ENCODE measurements at places on chromosomes 3 and 15.
A peak's percentile ranks its signal among the peaks of the same experiment; 100 is the strongest.

GRCh38 chr3:112084980-112085705 lies 1.0 kb upstream of the C3orf52 start:
- DNase-seq, result no peak

DNA sequence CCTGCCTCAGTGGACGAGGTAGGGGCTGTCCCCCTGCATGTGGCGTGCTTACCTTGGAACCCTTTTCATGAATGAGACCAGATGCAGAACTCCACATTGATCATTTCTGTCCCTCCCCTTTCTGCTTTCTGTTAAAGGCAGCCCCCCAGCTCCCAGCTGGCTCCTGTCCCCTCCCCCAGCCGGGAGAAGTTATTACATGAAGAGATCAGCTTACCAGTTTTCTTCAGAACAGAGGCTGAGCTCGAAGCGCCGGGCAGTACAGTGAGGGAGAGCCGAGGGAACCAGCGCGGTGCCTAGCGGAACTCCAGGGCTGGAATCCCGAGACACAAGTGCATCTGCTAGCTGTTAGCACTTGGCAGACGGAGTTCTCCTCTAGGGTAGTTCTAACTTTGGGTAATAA lies 263.3 kb upstream of the NR2E3 start:
- no peak for DNase-seq

DNA sequence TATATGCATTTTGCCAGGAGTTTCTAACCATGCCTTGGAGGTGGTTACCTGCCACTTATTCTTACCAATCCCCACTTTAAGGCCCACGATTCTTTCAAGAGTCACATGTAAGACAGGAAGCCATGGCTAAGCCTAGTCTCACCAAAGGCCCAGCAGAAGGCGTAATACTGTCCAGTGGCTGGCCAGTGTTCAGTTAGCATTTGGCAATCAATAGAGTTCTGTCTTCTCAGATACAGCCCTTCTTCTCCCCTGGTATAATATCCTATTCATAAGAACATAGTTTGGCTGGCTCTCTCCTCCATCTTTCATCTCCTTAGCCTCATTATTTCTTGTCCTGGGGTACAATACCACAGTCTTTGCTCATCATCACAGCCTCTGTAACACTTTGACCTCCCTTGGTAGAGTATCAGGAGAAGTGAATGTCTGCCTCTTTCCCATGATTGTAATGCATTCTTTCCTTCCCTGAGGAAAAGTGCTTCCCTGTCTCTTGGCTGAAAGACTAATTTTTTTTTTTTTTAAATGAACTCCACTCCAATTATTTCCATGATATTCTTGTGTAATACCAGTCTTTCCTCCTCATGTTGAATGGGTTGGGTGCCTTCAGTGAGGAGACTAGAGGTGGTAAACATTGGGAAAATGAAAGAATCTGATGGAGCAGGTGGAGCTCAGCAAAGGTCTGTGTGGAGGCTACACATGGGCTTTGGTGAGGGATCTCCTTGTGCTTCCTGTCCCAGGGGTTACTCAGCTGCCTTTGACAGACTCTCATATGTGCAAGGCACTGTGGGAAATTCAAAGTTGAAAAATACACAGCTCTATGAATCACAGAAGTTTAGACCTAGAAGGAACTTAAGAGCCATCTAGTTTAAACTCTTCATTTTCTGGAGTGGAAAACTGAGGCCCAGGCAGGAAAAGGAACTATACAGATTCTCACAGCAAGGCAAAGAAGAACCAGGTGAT lies 218.2 kb downstream of the P3H2 start:
- no peak for DNase-seq

DNA sequence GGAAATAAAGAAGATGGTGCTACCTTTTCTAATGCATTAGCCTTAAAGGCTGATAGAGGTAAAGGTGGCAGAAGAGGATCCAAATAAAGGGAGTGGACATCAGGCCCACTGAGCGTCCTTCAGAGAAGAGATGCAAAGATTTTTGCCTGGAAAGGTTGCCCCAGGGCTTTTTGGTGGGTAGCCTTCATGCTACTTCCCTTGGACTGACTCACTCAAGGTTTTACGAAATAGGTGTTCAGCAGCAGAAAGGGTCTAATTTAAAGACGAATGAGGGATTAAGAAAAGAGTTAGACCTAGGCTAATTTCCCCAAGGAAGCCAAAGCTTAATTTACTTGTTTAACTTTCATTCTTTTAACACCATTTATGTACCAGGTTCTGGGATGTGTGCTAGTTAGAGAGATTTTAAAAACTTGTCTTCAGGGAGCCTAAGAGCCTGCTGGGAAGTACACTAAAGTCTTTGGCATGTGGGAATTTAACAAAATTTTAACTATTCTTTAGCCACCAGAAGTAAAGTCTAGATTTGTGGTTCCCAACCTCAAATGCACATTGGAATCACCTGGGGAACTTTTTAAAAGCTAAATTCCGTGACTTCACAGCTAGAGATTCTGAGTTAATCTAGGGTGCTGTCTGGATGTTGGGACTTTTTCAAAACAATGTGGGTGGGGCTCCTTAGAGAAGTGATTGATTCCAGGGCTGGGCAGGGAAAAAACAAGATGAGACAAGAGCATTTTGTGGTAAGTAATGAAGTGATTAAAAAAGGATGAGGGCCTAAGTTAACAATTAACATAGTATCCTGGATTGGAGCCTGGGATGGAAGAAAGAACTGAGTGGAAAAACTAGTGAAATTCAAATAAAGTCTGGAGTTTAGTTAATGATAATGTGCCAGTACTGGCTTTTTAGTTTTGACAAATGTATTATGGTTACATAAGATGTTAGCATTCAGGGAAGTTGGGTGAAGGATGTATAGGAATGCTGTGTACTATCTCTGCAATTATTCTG lies 3.4 kb downstream of the IL20RB start:
- DNase-seq, result no peak

- no peak for DNase-seq
Measured at GRCh38 chr3:184082465-184082864, 14.4 kb upstream of the HTR3E start.

DNA sequence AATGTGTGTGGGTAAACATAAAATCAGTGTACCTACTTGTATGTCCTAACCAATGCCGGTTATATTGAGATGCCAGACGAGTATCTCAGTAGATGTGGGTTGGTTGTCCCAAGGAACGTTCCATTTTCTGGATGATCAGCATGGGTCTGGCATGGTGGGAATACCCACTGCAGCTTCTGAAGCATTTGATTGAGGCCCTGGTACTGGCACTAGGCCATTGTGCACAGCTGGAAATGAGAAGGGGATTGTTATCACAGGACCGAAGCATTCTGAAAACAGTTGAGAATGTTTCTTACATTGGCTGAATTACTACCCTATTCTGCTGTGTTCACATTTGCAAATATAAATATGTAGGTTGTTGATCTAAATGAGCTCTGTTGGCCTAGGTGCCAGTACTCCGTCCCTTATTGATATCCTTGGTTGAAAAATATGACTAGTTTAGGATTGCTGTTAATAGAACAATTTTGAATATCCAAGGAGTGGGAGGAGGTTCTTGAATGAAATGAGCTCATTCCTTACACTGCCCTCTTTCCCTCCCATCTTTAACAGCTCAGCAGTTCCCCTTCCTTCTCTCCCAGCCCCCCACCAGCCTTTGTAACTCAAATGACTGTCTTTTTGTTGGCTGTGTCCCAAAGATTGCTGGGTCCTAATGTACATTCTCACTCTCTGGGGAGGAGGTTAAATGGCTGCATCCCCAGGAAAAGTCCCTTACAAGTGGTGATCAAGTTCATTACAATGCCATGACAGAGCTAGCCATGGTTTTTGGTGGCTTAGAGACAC lies 293.3 kb upstream of the TPM1 start:
- peak; percentile 74 for DNase-seq

DNA sequence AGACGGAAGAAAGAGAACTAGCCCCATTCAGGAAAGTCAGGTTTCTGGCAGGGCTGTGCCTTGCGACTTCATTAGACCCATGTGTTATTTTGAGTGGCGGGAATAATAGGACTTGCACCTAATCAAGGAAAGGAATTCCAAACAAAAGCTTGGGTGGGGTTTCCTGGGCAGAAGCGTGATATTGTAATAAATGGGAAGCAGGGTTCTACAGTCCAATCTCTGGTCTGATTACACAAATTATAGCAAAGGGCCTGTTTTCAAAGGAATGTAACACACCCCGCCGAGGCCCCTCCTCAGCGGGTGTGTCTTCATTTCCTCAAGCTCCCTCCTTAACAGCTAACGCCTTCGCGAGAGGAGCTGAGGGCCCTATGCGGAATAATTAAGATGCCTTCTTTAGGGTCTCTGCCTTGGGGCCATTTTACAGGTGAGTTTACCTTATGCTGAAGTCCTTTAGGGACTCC lies 396.0 kb upstream of the C2CD4B start:
- no peak for DNase-seq

DNA sequence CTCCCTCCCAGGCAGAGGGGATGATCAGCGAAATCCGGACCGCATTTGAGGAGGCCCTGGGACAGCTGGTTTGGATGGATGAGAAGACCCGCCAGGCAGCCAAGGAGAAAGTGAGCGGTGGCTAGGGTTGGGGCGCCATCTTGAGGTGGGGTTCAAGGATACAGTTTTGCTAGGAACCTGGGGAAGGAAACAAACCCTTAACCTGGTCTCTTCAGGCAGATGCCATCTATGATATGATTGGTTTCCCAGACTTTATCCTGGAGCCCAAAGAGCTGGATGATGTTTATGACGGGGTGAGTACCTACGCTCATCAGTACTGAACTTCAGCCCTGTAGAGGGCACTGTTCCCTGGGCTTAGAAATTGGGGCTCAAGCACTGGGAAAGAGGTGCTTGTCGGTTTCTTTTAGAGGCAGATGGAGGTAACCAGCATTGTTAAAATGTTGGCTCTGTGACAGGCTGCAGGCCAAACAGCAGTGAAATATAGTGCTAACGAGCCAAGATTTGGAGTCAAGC lies 9.6 kb upstream of the PSMD2 start:
- DNase-seq, result peak; percentile 54

- no peak for DNase-seq
Measured at GRCh38 chr15:33857726-33858125, 110.6 kb upstream of the CHRM5 start.

DNA sequence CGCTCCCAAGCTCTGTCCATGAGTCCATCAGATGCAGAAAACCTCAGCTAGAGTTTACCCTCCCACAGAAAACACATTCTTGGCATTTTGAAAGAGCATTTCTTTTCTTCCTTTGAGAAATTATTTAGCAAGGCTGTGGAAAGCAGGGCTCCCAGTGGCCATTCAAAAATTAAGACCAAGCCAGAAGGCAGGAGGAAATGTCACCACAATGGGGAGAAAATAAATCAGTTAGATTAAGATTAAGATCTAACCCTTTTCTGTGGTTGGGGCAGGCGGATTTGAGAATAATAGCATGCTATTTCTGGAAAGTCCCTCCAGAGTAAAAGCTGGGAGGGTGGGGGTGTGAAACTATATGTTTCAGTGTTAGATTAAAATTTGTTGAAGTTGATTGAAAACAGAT lies 20.2 kb downstream of the LRIG1 start:
- no peak for DNase-seq

DNA sequence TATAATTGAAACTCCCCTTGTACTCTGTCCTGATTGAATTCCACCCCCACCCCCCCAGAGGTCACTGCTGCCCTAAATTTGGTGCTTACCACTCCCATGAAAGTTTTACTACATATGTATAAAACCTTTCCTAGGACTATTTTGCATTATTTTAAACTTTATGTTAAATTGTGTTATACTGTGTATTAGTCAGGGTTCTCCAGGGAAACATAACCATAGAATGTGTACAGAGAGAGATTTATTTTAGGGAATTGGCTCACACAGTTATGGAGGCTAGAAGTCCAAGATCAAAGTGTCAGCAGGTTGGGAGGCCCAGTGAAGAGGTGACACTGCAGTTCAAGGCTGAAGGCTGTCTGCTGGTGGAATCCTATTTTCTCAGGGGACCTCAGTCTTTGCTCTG lies 29.2 kb downstream of the BFSP2 start:
- no peak for DNase-seq

DNA sequence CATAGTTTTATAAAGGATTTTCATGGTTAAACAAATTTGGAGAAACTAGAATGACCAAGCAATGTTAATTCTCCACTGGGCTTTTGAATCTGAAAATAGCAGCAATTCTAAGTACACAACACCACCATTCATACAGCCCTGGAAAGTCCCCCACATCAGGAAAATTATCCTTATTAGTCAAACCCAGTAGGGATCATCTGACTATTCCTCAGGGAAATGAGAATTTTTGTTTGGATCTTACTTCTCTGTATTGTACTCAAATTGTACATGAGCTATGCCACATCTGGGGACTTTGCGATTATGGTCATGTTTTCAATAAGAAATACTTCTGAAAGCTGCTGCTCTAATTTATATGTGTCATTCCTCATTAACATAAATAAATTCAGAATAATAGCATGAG lies 46.0 kb downstream of the RARB start:
- DNase-seq, result no peak

DNA sequence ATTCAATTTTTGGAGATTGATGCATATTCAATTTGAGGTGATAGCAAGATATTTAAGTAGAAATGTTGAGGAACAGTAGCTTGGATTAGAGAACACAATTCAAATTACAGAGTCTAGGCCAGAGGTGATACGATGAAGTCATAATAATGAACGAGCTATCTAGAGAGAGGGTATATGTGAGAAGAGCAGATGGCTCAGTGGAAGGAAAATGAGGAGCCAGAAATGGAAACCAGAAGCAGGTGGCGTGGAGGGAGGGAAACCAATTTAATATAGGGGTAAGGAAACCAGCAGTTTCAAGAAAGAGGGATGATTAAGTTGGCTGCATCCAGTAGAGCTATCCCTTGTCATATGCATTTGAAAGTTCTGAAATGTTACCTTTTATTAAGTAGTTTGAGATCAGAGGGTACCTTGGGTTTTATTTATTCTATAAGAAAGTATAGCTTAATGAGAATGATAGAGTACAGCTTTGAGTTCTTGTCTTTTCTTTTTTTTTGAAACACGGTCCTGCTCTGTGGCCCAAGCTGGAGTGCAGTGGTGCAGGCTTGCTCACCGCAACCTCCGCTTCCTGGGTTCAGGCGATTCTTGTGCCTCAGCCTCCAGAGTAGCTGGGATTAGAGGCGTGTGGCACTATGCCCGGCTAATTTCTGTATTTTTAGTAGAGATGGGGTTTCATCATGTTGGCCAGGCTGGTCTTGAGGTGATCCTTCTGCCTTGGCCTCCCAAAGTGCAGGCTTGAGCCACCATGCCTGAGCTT lies 22.1 kb downstream of the NCK1 start:
- no peak for DNase-seq

DNA sequence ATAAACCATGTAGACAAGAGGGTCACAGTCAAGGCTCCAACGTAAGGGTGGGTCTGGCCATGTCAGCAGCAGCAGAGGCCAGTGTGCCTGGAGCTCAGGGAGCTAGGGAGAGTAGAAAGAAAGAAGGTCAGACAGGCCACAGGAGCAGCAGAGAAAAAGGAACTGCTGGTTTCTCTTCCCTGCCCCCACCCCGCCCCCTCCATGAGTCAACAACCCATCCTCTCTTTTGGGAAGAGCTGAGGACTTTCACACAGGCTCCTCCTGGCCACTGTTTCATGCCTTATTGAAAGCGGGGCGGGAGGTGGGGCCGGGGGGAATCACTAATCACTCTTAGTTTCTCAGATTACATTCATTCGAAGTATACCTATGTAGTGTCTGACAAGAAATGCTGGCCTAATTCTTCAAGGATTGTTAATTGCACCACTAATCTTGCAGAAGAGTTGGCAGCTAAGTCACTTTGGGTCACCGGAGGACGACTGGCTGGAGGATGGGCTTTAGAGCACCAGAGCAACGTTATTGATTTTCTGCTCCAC lies 9.1 kb upstream of the SCG3 start:
- DNase-seq, result no peak
